ENCODE measurements at places on chromosomes 6 and 20.
A peak's percentile ranks its signal among the peaks of the same experiment; 100 is the strongest.

GRCh38 chr6:52815167-52816092 is 11.8 kb upstream of the GSTA1 start:
- peak; percentile 52 for DNase-seq

DNA sequence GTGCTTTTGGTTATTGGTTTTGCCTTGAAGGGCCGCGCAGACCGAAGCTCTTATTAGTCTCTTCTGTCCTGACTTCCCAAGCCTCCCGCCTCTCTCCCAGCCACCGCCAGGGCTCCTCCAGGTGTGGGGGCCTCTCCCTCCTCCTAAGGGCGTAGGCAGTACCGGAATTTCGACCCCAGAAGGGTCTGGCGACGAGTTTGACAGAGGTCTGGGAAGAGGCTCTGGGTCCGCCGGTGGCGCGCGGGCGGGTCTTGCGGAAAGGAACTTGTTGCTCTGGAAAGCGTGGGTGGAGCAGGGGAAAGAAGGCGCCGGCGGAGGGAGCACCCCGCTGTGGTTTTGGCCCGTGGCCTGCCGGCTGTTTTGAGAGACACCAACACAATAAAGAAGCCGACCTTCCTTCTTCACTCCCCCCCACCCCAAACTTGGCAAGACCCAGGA is 1.8 kb downstream of the PCSK2 start:
- DNase-seq: no peak

- no peak for DNase-seq
Observed at GRCh38 chr6:141261016-141261671, 871.6 kb upstream of the GJE1 start.

DNA sequence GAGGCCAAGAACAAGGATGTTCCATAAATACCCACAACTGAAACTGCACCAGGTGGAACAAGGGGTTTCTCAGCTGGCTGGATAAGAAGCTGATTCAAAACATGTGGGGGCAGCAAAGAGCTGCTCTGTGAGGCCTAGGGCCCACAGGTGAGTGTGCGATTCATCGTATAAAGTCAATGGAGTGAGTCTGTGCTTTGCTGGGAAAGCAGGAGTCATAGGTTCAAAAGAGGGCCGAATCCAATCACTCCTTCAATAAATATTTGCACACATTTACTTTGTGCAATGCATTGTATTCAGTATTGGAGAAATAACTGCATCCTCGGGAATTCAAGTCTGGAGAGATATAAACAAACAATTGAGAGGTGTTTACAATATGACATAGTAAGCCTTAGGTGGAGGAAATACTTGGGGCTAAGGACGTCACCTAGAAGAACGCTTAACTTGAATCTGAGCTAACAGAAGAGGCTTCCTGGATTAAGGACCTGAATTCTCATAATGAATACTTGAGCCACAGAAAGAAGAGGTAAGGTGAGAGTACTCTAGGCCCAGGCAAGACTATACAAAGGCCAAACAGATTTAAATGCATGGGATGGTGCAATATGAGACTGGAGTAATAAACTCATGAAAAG is 83.7 kb upstream of the TMEM30A start:
- DNase-seq: peak; percentile 4

DNA sequence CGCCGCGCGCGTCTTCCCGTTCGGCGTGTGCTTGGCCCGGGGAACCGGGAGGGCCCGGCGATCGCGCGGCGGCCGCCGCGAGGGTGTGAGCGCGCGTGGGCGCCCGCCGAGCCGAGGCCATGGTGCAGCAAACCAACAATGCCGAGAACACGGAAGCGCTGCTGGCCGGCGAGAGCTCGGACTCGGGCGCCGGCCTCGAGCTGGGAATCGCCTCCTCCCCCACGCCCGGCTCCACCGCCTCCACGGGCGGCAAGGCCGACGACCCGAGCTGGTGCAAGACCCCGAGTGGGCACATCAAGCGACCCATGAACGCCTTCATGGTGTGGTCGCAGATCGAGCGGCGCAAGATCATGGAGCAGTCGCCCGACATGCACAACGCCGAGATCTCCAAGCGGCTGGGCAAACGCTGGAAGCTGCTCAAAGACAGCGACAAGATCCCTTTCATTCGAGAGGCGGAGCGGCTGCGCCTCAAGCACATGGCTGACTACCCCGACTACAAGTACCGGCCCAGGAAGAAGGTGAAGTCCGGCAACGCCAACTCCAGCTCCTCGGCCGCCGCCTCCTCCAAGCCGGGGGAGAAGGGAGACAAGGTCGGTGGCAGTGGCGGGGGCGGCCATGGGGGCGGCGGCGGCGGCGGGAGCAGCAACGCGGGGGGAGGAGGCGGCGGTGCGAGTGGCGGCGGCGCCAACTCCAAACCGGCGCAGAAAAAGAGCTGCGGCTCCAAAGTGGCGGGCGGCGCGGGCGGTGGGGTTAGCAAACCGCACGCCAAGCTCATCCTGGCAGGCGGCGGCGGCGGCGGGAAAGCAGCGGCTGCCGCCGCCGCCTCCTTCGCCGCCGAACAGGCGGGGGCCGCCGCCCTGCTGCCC is 1.1 kb downstream of the SOX4 start:
- DNase-seq: peak; percentile 82

GRCh38 chr6:26158076-26158580 is 70.9 kb downstream of the HFE start:
- peak; percentile 81 for DNase-seq

GRCh38 chr6:107353773-107354382 is 105.5 kb downstream of the PDSS2 start:
- no peak for DNase-seq

DNA sequence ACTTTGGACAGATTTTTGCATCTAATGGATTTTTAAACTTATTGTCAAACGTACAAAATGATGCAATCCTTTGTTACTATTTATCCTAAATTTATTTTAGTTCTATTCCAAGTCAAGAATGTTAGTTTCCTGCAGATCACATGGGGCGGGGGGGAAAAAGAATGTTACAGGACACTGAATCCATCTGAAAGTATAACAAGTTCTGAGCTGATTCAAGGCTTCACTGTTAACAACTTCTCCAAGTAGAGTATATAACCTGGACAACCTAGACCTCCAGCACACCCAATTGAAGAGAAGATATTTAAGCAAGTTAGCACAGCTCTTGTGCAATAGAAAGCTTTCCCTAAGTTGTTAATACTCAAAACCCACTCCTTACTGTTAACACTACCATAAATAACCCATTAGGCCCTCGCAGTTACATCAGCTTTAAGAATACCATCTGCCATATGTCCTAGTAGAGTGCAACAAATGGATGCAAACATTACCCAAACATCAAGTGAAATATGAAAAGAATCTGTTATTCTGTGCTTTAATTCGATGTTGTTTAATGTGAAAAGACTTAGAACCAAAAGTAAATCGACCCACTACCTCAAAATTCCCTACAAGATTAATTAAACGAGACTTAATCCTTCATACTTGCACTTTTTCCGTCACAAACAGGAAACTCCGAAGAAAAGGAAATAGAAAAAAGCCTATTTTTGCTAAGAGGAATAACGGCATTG is 1.3 kb downstream of the SEC63 start:
- DNase-seq: peak; percentile 50

DNA sequence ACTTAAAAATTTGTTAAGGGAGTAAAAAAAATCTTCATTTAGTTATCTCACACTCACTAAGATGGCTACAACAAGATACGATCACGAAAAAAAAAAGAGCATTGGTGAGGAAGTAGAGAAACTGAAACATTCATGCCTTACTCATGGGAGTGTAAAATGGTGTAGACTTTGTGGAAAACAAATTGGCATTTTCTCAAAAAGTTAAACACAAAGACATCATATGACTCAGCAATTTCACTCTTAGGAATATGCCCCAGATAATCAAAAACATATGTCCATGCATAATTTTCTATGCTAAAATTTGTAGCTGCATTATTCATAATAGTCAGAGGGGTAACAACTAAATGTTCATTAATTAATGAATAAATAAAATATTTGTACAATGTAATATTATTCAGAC is 120.9 kb upstream of the IRAK1BP1 start:
- DNase-seq: no peak

DNA sequence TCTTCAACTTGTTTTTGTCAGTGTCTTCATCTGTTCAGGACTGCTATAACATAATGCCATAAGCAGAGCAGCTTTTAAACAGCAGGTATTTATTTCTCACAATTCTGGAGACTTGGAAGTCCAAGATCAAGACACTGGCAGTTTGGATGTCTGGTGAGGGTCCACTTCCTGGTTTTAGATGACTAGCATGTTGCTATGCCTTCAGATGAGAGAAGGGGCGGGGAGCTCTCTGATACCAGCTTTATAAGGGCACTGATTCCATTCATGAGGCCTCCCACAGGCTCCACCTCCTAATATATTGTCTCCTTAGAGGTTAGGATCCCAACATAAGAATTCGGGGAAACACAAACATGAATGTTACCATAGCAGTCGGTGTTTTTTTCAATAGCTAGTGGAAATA is 52.9 kb downstream of the FAM83B start:
- DNase-seq: no peak

DNA sequence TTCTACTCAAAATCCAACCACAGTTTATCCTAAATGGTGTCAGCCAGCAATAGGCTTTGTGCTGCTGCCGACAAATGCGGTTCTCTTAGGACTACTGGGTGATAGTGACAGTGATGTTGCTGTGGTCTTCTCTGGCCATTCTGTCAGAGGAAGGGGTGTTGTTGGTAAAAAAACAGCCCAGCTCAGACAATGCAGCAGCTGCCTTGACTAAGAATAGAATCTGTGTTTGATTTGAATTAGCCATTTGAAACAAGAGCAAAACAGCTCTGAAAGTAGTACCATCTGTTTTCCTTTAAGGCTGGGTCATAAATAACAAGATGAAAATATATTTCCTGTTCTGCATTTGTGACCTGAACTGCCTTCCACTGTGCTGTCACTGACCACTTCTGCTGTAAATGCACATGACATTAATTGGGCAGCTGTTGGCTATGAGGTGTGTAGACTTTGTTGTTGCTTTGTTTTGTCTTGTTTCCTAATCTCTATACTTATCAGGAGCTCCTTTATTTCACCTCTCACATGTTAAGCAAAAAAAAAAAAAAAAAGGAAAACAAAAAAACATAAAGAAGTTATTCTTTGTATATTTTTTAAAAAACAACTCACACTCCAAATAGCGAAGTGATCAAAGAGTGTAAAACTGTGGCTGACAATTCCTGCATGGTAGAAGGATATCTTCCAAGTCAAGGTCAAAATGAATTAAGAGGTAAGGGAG is 497.8 kb upstream of the ARID1B start:
- DNase-seq: peak; percentile 32

GRCh38 chr20:57524511-57525176 is at the start of gene CTCFL:
Gene CTCFL (minus strand): TSS chr20:57525140. CDS start chr20:57524205, 935 bp downstream.
- no peak for DNase-seq

GRCh38 chr20:3595541-3595940 is 67.7 kb downstream of the GFRA4 start:
- DNase-seq: no peak

- peak; percentile 40 for DNase-seq
Observed at GRCh38 chr6:10411971-10412460, 2.9 kb downstream of the TFAP2A start.

- DNase-seq: no peak
Observed at GRCh38 chr6:152310371-152310954, 326.7 kb downstream of the SYNE1 start.

DNA sequence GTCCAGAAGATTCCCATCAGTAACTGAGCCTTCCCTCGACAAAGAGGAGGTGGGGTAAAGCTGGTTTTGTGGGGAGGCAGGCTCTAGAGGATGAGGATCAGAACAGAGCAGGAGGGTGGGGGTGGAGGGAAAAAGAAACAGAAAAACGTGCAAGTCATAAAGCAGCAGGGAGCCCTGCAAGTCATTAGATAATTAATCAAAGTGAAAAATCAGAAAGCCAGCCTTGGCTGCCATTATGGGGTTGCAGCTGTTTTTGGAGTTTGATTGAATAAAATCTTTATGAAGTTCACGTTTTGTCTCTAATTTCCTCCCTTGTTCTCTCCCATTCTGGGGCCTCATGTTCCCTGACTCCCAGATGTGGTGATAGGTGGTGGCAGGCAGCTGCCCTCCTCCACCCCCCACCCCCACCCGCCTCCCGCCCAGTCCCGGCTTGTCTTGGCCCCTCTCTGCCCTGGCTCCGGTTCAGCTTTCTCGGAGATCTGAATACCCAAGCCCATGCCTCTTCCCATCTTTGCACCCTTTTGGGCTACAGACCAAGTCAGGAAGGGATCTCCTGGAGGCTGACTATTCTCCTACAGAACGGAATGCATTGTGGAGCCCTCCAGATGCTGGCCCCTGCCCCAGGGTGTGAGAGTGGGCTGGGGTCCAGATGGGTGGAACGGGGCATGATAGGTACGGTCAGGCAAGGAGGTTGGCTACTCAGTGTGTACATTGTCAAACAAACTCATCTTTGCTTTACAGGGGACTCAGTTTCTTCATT is 141.8 kb downstream of the CDC5L start:
- DNase-seq: no peak

GRCh38 chr6:167915139-167915538 is 82.3 kb upstream of the KIF25 start:
- DNase-seq: no peak

GRCh38 chr6:166423781-166424180 is 41.0 kb upstream of the MPC1 start:
- no peak for DNase-seq

- DNase-seq: no peak
Observed at GRCh38 chr6:167774881-167775280, 51.8 kb upstream of the AFDN start.

DNA sequence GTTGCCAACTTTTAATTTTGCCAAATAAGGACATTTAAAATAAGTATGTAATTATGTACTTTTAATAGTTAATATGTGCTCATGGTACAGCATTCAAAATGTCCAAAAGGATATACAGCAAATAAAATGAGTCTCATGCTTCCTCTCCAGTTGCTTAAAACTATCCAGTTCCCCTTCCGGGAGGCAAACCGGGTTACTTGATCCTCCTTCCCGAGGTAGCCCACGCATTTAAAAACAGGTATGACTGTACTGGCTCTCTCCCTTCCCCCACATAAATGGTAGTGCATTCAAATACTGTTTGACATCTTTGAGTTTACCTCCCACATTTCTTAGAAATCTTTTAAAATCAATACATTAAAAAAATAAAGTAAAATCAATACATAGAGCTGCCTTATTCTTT is 66.4 kb downstream of the PHF20 start:
- DNase-seq: no peak

DNA sequence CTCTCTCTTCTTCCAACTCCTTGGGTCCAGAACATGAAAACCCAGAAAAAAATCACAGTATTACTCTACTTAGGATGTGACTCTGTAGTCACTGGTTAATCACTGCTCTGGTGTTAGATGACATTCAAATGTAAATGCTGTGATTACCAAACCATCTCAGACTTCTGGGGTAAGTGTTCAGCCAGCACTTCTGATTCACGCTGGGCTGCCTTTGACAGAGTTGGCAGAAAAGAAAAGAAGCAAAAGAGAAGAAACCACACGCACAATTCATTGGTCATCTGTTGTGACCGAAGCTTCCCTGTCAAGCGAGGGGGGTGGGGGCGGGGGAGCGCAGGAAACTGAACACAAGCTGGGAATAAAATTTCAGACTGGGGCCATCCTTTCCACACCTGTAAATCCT is 82.7 kb downstream of the PSMG4 start:
- peak; percentile 45 for DNase-seq

DNA sequence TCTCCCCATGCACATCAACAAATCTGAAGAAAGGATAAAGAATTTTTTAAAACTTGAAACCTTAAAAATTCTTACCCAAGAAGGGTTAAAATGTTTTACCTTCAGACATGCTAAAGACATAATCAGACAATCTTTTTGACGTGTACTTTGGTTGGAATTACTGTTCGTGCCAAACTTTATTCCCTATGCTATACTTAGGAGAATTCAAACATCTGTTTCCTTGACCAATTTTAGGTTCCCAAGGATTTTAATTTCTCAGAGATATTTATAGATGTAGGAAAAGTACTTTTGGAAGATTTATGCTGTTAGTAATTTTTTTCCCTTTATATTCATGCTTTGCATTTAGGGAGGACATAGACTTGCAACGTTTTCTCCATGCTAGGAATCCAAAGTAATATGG is 108.4 kb downstream of the AFG1L start:
- DNase-seq: no peak
